ENCODE measurements at places on chromosomes 3 and 15. TPM values are rescaled to one million over a fixed set of nuclear protein-coding genes. Genes with fewer than 3 reads are reported as not detected.

Gene MESP1
- 2.1 TPM for total RNA-seq

- peak; percentile 84 for DNase-seq
Observed at GRCh38 chr3:188153437-188154013, 432 bp upstream of the LPP start.

DNA sequence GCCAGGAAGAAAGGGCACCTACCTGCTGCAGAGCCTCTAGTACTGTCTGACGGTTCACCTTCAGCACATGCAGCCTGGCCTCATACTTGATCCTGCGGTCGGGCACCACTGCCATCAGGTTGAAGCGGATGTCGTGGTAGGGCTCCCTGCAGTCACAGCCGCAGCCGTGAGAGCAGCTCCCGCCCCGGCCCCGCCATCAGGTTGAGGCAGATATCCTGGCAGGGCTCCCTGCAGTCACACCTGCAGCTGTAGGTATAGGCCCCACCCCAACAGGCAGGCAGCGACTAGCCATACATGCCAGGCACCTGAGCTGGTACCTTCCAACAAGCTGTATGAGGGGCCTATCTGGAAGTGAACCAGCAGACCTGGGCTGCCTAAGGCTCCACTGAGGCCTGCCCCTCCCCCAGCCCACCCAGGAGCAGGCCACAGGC is 38.7 kb downstream of the SEMA3G start:
- DNase-seq = no peak

- DNase-seq = no peak
Observed at GRCh38 chr3:175186511-175186910, 327.4 kb downstream of the NAALADL2 start.
